Activated naive CD4-positive, alpha-beta T cell (primary cell): ENCODE measurements at places on chromosomes 1 and 21.

DNA sequence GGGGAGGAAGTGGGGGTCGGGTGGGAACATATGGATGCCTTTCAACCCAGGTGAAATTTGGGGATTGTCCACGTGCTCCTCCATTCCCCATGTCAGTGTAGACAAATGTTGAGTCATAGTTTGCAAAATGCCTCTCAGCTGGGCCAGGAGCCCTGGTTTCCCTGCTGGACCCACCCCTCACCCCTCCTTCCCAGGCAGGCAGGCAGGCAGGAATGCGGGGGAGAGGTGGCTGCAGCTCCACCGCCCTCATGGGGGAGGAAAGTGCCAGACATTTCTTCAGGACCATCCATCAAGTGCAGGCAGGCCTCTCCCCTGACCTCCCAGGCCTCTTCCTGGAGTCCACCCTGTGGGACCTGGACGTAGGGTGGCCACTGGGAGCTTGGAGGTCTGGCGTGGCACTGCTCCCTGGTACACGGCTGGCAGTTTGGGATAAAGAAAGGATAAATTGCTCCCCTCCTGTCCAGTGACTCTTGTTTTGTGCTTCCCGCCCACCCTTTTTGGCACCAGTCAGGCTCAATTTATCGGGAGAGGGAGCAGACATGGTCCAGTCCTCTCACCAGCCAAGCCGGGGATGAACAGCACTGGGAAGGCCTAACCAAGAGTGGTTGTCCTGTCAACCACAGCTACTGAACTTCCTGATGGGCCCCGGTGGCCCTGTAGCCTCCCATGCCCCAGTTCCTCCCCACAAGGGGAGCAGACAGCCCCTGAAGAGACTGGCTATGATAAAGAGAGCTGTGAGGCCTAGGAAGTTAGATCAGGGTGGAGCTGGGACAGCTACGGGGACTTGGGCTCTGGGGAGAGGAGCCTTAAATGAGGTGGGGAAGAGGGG, 18.9 kb downstream of the NPR1 start:
- no peak for DNase-seq

- no peak for DNase-seq
Measured at GRCh38 chr1:7409278-7409677, 361.8 kb upstream of the VAMP3 start.

GRCh38 chr1:226545836-226546596, 2.5 kb upstream of the STUM start:
- DNase-seq: no peak

DNA sequence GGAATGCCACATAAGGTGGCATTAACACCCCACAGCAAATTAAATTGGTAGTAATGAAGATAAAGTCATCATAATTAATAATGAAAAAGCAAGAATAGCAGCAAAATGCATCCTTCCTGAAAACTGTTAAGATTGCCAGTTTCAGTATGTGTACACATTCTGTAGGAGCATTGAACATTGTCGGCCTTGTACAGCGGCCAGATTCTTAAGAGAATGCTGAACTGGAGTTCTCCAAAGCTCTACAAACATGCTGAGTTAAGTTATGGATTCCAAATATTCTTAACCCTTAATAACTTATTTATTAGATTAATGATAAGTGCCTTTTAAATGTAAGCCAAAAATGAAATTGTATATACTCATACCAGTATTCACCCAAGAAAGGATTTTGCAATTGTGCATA, 189.9 kb downstream of the AK5 start:
- no peak for DNase-seq

- DNase-seq: no peak
Measured at GRCh38 chr1:117531222-117531621, 74.6 kb upstream of the TENT5C start.

DNA sequence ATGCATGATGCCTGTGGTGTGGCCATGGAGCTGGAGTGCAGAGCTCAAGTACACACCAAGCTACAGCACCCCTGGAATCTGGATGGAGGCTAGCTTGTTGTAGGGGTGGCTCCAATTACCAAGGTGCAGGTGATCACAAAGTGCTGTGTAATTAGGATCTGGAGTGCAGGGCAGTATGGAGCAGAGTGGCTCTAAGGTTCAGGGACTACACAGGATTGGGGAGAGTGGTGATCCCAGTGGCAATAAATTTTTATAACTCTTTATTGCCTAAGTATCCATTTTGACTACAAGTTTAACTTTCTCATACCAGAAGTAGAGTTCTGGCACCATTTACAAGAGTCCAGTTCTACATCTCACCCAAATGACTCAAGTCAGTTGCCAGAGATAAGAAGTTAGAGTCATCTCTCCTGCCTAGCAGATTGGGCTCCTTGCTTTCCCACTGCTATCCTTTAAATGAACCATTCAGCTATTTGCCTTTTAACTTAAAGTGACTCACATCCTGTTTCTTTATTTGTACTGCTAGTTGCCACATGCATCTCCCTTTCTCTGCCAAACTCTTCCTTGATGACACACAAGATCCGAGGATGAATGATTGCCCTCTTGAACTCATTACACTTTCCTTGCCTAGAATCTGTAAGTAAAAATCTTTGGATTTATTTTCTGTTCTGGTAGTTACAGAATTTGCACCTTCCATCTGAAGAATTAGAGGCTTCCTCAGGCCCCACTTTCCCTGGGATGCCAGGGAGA, 427.2 kb downstream of the KCNT2 start:
- no peak for DNase-seq

GRCh38 chr21:32545948-32546441, 39.3 kb downstream of the TCP10L start:
- DNase-seq: no peak

DNA sequence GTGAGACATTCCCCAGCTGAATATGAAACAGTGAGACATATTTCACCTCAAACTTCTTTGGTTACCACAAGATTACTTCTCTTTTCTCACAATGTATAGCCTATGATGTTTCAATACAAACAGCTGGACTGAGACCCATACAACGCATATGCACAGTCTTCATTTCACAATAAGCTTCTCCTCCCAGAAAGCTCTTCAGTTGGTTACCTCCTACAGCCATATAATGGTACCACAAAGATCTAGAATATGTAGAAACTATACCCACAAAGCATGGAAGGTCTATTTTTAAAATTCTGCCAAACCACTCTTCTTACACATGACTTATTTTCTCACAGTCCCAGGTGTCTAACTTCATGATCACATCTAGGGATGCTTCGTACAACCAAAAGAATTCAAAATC, 70.8 kb downstream of the JAK1 start:
- DNase-seq: no peak

DNA sequence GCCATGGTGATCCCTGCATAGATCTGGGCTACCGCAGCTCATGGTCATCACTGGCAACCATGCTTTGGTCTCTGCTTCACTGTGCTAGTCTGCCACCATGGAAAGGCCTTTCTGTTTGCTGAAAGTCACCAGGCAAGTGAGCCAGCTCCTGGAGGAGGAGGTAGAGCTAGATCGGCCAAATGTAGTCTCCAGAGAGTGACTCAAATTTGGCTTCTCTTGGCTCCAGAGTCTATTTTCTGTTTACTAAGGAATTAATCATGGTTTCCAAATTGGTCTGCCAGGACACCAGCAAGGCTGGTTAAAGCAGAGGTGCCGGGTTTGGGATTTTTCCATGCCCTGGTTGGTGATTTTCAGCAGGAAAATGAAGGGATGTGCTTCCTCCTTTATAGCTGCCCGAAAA, 52.7 kb upstream of the IVNS1ABP start:
- DNase-seq: no peak

GRCh38 chr1:27391511-27392095, 819 bp upstream of the GPR3 start:
- no peak for DNase-seq

DNA sequence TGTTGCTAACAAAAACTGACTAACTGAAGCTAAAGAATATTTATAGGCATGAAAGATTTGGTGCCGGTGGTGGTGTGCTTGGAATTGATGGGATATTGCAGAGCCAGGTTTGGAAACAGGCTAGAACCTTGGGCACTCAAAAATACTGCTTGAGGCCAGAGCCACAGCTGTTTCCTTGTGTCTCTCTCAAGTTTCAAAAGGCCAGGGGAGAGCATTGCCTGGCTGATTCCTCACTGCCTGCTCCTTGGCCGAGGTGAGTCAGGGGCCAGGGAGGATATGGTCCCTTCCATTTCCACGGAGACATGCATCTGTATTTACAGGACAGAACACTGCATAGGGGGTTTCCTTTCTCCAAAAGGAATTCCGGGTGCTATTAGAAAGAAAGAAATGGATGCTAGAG, 36.1 kb upstream of the IVNS1ABP start:
- DNase-seq: no peak

DNA sequence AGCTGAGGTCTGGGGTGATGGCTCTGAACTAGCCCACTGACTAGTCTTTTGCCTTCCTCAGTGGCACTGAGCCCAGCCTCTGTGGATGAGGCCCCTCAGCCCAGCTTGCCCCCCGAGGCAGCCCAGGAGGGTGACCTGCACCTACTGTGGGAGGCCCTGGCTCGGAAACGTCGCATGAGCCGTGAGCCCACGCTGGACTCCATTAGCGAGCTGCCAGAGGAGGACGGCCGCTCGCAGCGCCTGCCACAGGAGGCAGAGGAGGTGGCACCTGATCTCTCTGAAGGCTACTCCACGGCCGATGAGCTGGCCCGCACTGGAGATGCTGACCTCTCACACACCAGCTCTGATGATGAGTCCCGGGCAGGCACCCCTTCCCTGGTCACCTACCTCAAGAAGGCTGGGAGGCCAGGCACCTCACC, 87.8 kb downstream of the TRIM11 start:
- DNase-seq: no peak

GRCh38 chr1:90753556-90753955, 36.5 kb upstream of the BARHL2 start:
- no peak for DNase-seq

- DNase-seq: no peak
Measured at GRCh38 chr1:248850124-248850523, 8.8 kb downstream of the ZNF692 start.

DNA sequence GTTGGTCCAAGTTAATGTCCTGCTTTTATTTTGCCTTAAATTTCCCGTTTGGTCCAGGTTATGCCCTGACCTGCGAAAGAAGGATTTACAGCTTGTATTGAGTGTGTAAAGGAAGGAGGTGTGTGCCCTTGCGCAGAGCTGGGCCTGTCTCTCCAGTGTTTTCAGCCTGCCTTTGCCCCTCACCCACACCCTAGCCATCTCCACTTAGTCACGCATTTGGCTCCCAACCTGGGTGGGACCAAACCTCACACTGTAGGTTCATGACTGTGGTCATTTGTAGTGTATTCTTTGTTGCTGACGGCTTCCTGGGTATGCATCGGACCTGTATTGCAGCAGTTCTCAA, 572 bp upstream of the SRSF10 start:
- DNase-seq: no peak

DNA sequence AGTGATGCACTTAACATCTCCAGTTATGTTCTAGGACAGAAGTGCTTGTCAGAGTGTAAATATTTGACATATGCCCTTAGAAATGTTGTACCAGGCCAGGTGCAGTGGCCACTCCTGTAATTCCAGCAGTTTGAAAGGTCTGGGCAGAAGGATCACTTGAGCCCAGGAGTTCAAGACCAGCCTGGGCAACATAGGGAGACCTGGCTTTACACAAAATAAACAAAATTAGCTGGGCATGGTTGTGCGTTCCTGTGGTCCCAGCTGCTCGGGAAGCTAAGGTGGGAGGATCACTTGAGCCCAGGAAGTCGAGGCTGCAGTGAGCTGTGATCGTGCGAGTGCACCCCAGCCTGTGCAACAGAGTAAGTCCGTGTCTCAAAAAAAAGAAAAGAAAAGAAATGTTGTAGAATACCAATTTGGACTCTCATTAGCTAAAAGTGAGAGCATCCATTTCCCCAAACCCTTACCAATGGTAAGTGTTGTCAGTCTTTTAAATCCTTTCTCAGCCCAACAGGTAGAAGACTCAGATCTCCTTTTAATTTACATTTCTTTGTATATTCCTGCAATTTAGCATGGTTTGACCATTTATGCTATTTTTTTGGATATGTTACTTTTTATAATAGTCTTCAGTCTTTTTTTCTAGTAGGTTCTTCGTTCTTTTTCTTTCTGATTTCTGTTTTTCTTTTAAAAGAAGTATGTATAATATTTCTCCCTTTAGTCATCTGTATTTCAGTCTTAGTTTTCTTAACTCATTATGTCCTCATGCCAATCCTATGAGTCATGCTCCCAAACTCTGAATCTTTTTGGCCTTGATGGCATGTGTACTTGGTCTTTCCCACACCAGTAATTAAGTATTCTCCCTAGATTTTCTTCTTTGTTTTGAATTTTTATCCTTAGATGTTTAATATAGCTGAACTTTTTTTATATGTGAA, 74.4 kb downstream of the CAMTA1 start:
- no peak for DNase-seq

DNA sequence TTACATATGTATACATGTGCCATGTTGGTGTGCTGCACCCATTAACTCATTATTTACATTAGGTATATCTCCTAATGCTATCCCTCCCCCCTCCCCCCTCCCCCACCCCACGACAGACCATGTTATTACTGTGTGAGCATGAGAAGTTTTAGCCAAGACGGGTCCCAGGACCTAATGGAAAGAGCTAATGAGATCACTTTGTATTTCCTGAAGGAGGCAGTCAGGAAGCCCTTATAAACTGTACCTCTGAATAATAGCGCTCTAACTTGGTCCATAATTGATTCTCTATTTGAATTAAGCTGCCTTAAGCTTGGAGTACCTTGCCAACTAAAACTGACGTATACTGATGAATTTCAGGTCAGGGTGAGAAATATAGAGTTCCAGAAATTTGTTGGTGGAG, 4.1 kb upstream of the NEGR1 start:
- no peak for DNase-seq

GRCh38 chr1:22958556-22958955, 14.1 kb downstream of the LACTBL1 start:
- no peak for DNase-seq

- DNase-seq: no peak
Measured at GRCh38 chr1:225940385-225941151, 452 bp downstream of the LEFTY2 start.

GRCh38 chr21:22561946-22562345, 1563.7 kb downstream of the NCAM2 start:
- DNase-seq: no peak

GRCh38 chr1:44405798-44406736, 1.0 kb downstream of the RNF220 start:
- DNase-seq: no peak

GRCh38 chr1:27571439-27572018, 32.4 kb downstream of the AHDC1 start:
- no peak for DNase-seq

- DNase-seq: no peak
Measured at GRCh38 chr1:76832521-76832920, 34.8 kb upstream of the ST6GALNAC5 start.

- DNase-seq: no peak
Measured at GRCh38 chr1:110229348-110230001, 19.4 kb downstream of the KCNC4 start.
